ENCODE measurements at places on chromosomes 2 and 18.

DNA sequence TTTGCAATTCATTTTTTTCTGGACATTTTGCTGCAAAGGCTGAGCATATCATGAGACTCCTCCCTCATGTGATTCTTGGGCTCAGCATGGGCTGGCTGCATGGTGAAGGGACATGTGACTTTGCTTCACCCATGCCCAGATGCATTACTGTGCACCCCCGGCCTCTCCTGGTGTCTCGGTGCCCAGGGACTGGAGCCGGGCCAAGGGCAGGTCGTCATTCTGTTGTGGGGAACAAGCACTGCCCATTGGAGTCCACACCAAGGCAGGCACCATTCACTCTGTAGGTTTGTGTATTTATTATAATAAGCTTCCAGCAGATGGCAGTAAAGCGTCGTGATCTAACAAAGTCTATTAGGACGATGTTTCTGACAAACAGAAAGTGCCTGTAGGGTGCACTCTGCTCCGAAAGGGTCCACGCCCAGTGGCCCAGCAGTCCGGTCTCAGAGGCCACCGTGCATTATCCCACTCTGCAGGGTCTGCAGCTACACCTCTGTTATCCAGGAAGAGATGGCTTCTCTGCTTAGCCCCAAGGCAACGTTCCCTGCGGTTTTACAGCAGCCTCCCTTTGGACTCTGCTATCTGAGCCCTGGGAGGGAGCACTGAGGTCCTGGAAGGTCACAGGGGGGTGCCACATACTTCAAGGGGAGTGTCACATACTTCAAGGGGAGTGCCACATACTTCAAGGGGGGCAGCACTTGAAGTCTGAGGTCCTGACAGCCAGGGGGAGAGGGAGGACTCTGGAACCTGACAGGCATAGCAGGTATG, 219.6 kb downstream of the TSN start:
- DNase-seq, result peak; percentile 80

- no peak for DNase-seq
Measured at GRCh38 chr2:9281145-9281544, 74.5 kb downstream of the ASAP2 start.

DNA sequence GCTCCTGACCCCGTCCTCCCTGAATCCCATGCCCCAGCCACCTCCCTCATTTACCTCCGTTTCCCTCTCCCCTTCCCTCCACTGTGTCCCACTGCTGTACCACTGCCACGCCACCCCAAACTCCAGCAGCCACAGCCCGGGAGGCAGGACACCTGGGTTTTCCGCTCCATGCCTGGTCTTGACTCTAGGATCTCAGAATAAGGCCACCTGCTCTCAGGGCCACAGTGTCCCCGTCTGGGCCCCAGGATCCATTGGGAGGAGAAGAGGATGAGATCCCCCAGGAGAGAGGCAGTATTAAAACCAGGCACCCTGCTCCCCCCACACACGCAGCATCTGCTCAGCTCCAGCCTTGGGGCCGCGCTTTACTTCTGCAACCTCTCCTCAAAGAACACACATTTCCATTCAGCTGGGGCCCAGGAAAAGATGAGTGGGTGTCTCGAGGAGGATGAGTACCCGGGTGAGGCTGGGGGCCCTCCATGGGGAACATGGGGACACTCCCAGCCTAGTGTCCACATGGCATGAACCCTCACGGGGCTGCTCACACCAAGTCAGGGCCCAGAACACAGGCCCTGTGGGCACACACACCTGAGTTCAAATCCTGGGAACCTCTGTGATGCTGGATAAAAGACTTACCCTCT, 32.8 kb upstream of the TNS1 start:
- no peak for DNase-seq

- no peak for DNase-seq
Measured at GRCh38 chr2:240598311-240598911, 11.9 kb downstream of the CAPN10 start.

GRCh38 chr2:168174756-168175155, 72.6 kb downstream of the STK39 start:
- no peak for DNase-seq

DNA sequence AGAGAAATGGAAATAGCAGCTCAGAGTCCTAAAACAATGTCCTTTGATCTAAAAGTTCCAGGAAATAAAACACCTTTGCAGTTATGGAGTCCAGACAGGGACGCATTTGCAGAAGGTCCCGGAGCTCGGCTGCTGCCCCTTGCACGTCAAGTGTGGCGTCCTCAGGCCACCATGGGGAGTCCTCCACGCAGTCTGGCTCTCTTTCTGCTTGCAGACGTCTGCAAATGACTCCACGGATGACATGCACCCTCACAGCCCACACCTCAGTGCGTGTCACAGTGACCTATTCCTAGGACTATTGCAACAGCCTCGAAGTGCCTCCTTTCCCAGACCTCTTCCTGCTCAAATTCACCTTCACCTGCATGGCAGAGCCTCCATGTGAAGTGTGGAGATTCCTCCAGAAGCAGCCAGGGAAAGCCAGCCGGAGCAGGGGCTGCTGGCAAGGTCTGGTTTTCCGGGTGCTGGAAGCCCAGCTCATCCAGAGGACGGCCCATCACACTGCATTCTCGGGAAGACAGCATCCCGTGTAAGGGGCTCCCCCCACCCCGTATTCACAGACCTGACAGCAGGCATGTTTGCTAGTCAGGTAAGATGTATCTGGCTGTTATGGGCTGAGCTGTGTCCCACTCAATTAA, 137.7 kb downstream of the ASB1 start:
- no peak for DNase-seq

GRCh38 chr2:205475416-205475768, 206.9 kb upstream of the NRP2 start:
- DNase-seq, result no peak

DNA sequence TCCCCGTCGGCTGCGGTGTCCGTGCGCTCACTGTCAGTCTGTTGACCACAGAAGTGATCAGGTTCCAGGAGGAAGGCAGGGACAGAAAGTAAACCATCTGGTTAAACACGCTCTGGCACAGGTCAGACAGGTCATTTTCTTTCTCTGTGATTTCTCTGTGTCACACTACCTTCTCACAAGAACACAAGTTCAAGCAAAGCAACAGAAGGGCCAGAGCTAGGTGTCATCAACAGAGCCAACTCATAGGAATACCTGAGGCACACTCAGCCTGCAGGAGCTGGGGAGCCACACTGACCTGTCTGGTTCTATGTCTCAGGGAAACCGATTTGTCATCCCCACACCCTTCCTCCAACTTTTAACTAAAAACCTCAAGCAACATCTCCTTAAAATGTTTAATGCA, 115.1 kb upstream of the ZBTB14 start:
- no peak for DNase-seq

- peak; percentile 1 for DNase-seq
Measured at GRCh38 chr2:204339212-204339715, 206.0 kb upstream of the PARD3B start.

DNA sequence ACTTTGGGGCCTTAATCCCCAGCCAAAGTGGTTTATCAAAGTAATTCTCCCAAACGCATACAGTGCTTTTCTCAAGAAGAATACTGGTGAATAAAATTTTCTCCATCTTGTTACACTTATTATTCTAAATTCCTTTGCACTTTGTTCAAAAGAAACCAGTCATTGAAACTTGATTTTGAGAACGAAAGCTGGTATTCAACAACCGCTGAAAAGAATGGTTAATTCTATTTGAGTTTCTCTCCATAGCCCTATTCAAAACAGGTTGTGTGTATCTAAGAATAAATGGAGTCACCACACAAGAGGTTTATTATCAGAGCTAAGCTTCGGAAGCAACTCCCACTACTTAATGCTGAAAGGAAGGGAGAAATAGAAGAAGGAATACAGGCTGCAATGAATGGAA, 117.7 kb downstream of the C1D start:
- no peak for DNase-seq

DNA sequence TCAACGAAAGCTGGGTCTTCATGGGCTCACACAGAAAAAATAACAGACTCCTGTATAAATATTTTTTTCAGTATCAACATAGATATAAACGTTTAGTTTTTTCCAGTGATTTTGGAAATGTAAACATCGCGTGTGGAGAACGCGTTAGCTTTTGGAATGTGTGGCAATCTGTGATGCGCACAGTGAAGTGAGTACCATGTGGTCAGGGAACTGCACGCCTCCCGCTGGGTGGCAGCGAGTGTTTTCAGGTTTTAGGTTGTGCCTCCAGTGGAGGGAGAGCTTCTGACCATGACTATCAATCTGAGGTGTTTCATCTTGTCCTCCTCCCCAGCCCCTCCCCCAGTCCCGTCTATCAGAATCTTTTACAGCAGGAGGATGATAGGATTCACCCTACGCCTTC, 127.8 kb downstream of the ARHGAP28 start:
- DNase-seq, result no peak

DNA sequence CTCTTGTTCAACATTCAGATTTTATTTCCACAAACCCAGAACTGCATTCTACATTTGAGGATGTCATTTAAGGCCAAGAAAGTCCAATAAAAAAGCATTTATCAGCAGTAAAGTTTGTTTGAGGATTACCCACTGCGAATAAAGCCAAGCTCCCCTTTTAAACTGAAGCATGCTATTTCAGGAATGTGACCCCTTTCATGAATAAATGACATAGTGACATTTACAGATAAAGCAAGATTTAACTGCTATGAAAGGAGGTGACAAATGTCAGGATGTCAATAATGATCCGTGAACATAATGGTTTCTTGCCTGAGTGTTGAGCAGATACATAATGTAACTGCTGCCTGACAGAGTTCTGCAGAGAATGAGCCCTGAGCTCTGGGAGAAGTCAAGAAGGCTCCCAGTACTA, 146.3 kb downstream of the TDRD15 start:
- DNase-seq, result no peak

- DNase-seq, result no peak
Measured at GRCh38 chr18:50694147-50694546, 125.7 kb downstream of the MRO start.

DNA sequence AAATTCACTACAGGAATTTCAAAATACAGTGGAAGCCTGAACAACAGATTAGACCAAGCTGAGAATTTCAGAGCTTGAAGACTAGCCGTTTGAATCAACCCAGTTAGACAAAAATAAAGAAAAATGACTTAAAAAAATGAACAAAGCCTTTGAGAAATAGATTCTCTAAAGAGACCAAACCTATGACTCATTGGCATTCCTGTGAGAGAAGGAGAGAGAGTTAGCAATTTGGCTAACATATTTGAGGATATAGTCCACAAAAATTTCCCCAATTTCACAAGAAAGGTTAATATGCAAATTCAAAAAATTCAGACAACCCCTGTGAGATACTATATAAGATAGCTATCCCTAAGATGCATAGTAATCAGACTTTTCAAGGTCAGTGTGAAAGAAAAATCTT, 78.0 kb downstream of the MYO3B start:
- DNase-seq, result no peak

All from NCI-H2081 (cell line).